Activated CD4-positive, alpha-beta memory T cell treated with anti-CD3 and anti-CD28 coated beads, Interleukin-2, amount 10 ng/mL, durations not matched to agents 7 days and 5 days (primary cell): ENCODE measurements at places on chromosomes 16 and 17.

DNA sequence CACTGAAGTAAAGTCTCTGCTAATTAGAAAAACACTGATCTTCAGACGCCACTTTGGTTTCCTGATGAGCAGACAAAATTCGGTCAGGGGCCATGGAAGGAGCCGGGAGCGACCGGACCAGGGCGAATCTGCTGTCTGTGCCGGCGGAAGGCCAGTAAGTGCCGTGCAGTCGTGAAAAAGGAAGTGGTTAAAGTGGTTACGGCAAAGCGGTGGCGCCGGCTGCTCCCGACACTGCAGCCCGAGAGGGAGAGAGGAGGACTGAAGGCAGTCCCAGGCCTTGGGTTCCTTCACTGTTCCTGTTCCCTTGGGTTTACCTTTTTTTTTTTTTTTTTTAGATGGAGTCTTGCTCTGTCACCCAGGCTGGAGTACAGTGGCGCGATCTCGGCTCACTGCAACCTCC is 17.3 kb upstream of the HEXD start:
- DNase-seq = peak; percentile 76

DNA sequence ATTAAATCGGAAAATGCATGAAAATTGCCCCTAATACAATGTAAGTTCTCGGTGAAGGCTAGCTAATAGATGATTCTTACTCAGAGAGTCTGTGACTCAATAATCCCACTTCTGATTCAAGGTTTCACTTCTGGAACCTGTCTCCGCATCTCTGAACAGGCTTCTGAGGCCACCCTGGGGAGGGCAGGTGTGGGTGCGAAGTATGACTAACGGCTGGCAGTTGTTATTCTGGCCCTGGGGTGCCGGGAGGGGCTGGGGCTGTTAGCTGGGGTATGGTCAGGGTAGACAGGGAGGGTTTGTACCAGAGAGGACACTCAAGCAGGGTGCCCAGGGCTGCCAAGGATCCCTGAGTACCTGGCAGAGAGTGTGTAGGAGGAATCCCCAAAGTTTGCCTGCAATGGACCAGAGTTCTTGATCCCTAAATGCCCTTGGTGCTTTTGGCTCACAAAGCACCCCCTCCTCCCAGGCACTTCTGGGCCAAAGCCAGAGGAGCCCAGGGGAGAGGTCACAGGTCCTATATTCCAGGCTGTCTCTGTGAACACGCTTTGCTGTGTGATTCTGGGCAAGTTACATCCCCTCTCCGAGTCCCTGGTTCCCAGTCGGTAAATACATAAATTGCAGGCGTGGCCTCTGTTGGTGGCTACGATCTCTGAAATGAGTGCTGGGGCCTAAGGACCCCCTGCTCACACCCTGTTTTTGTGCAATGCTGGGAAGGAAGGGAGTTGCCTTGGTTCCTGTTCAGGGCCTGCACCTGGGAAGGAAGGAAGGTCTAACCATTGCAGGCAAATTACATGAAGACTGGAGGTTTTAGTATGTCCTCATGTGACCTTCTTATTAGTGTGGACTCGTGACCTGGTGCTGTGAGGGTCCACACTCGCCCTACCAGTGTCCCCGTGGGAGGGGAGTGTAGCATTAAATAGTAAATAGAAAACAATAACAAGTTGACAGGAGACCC is 49.9 kb upstream of the CPNE2 start:
- DNase-seq = peak; percentile 83

DNA sequence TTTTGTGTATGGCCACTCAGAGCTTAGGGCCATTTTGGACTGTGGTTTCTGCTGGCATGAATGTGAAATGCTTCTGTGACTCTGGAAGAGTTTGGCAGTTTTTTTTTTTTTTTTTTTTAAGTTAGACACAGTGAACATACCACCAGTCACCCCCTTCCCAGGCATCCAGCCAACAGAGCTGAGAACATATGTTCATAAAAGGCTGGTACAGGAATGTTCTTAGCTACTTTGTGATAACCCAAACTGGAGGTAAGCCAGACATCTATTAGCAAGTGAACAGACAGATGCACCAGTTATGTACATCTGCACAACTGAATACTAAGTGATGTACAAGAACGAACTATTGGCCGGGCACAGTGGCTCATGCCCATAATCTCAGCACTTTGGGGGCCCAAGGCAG is 92.7 kb downstream of the ABCC1 start:
- DNase-seq = no peak

DNA sequence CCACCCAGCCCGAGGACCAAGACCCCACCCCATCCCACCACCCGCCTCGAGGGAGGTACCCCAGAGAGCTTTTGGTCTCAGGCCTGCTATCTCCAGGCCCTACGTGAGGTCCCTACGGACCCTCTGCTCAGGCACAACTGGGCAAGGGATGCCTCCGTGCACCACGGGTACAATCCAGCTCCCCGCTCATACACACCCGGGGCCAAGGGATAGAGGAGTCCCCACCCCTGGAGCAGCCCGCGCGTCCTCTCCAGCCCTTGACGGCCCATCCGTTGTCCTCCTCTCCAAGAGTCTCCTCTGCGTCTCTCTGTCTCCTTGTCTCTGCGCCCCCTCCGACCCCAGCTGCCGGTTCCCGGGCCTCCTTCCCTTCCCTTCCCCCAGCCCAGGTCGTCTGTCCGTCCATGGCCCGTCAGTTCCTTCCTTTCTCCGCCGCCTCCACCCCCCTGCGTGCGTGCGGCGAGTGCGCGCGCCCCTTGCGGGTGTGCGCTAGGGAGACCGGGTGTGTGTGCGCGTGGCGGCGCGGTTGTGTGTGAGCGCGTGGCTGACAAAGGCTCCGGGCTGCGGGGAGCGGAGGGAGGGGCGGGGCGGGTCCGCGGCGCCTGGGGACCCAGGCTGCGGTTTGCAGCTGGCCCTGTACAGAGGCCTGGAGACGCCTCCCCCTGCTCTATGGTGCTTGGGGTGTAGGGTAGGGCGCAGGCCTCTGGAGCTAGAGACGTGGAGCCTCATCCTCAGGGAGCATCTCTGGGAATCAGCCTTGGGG is 930 bp downstream of the SPNS2 start:
- peak; percentile 25 for DNase-seq

GRCh38 chr16:55123652-55124051 is 193.0 kb downstream of the IRX5 start:
- DNase-seq = no peak

DNA sequence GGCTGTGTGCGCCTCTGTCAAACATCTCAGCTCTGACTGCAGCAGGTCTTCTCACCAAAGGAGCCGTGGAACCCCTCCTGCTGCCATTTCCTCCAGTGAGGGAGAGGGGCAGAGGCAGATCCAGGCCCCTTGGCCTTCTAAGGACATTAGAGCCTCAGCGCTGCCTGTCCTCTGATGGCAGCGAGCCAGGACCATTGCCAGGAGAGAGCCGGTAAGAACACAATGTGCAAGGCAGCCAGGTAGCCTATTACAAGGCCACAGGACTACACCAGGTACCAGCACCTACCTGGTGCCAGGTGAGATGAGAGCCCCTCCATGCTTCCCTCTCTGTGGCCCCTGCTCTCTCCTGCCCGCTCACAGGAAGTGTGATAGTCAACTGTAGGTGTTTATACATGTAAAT is 11.0 kb downstream of the LRRC75A start:
- DNase-seq = no peak

GRCh38 chr17:45692661-45693060 is 91.5 kb upstream of the CRHR1 start:
- DNase-seq = no peak

DNA sequence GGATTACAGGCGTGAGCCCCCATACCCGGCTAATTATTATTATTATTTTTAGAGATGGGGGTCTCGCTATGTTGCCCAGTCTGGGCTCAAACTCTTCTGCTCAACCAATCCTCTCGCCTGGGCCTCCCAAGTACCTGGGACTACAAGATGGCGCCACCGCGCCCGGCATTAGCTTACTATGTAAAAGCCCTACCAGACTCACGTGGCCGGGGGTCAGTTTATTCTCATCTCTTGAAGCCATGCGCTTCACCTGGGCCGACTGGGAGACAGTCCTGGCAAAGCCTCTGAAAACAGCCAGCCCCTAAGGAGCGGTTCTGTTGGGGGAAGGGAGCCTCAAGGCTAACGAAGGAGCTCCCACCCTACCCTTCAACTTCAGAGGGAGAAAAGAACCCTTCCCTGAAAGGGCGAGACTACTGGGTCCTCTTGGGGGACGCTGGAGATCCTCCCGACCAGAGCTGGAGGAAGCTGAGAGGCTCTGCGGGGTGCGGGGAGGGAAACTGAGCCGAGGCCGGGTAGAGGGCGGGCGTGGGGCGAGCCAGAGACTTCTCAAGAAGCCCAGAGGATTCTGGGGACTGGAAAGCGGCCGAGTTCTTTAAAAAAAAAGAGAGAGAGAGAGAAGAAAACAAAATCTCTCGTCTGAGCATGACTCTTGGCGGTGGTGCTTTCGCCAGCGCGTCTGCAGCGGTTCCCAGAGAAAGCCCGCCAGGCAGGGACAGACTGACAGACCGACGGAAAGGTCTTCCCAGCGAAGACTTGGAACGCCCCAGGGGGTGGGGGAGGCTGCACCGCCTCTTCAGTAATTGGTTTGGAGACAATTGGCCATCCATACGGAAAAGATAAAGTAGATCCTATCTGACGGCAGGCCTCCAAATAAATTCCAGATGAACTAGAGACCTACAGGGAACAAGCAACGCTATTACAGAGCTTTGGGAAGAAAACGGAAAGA is 5.6 kb upstream of the TUBG2 start:
- DNase-seq = no peak

GRCh38 chr17:27256225-27257030 is 37.5 kb upstream of the WSB1 start:
- no peak for DNase-seq

- DNase-seq = no peak
Observed at GRCh38 chr16:82583422-82583821, 43.3 kb upstream of the CDH13 start.

DNA sequence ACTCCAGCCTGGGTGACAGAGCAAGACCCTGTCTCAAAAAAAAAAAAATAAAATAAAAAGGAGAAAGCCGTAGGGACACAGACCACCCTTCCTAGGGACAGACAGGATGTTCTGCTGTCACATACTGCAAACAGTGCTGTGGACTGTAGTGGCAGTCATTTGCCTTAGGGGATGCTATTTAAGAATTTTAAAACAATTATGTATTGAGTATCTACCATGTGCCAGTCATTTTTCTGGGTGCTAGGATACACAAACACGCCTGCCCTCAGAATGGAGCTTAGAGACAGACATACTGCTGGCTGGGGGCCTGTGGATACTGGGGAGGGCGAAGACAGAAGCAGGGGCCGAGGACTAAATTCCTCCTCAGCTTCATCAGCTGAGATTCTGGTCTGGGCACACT is 45.5 kb downstream of the MRC2 start:
- no peak for DNase-seq

DNA sequence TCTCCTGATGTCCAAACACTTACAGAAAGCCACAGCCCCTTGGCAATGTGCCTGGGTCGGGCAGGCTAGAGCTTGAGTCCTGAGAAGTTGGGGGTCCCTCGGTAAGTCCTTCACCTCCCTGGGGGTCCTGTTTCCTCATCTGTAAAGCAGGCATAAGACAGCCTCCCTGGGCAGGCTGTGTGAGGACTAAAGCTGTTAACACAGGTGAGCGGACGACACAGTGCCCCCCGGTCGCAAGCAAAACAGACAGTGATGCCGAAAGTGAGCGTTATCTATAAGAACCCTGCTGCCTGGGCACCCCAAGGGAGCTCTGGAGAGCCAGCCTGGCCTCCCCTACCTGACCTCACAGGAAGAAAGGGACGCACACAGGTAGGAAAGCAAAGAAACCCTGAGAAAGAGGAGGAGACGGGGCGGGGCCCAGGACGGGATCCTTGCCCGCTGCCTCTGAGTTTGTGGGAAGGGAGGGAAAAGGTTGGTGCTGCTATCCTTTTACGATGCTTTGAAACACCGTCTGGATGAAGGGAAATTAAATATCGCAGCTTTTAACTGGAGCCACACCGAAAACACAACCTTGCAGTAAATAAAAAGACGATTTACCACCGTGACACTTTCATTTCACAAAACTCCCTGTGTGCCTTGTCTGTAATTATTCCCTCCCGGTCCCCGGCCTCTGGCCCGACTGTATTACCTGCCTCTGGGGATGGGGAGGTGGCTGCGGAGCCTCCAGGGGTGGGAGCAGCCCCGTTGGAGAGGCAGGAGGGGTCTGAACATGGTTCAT is 67.1 kb downstream of the ENGASE start:
- DNase-seq = no peak

DNA sequence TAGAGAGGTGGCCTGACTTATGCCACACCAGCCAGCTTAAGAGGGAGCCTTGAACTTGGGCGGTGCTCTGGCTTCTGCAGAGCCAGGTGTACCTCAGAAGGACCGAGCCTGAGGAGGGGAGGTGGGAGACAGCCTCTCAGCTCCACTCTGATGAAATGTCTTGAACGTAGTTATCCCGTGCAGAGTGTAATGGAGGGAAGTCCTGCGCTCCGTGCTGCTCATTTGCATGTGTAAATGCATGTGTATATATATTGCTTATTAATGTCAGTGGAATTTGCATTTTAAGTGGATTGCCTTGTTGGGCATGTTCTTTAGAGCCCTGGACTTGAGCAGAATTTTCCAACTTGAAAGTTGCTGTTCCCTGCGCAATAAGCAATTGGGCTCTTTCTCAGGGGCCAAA is 264.9 kb upstream of the SDK2 start:
- no peak for DNase-seq

GRCh38 chr17:15332338-15332737 is 9.1 kb downstream of the TEKT3 start:
- no peak for DNase-seq

DNA sequence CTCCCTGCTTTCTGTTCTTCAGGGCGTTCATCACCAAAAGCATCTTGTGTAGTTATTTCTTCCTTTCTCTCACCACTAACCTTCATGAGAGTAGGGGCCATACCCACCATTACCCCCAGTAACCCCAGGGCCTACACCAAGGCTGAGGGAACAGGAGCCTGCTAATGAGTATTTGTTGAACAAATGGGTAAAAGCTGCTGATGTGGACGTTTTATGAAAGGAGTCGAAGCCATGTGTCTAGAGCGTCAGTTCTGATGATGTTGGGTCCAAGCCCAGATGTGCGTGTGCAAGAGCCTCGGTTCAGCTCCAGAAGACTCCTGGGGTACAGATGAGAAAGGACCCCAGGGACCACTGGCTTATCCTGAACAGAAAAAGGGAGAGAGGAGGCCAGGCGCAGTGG is 77.1 kb upstream of the TBC1D3K start:
- DNase-seq = no peak

GRCh38 chr16:78390508-78391324 is 291.3 kb downstream of the WWOX start:
- DNase-seq = no peak

GRCh38 chr17:21272881-21273792 is 11.4 kb upstream of the MAP2K3 start:
- no peak for DNase-seq

GRCh38 chr16:85350973-85351372 is 238.7 kb upstream of the CIBAR2 start:
- no peak for DNase-seq

GRCh38 chr17:30117675-30118081 is 1.1 kb downstream of the NSRP1 start:
- DNase-seq = no peak

GRCh38 chr17:44191941-44192496 is 5.2 kb downstream of the TMUB2 start:
- DNase-seq = no peak

DNA sequence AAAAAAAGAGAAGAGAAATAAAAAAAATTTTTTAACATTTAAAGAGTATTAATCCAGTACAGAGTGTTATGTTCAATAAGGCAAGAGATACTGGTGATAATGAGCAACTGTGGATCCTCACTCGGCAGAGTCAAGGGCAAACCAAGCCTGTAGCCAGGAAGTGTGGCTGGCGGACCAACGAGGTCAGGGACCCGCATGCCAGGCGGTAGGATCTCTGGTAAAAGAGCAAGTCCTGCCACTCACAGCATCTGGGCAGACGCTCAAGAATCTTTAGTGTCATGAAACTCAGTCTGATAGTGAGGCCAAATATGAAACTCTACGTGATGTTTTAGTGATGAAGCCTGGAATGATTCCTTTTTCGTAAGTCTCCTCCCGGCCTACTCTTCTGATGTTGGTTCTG is 8.3 kb upstream of the GEMIN4 start:
- DNase-seq = no peak
